ENCODE measurements at places on chromosomes 2 and 18. TPM values are rescaled to one million over a fixed set of nuclear protein-coding genes. Genes with fewer than 3 reads are reported as not detected.

The ZDBF2 gene
- polyA plus RNA-seq: 23.4 TPM

The ERICH2 gene
- 1.3 TPM for polyA plus RNA-seq

The FBXO48 gene
- 0.45 TPM for polyA plus RNA-seq

The DCDC2C gene
- not detected for polyA plus RNA-seq

The LRRTM1 gene
- 0.86 TPM for polyA plus RNA-seq

The FEV gene
- polyA plus RNA-seq: not detected

The IGFBP5 gene
- polyA plus RNA-seq: 1.6 TPM

The SPR gene
- polyA plus RNA-seq: 0.98 TPM

The DSC2 gene
- polyA plus RNA-seq: 14.5 TPM

The SLC19A3 gene
- polyA plus RNA-seq: 2.9 TPM

The RTN4 gene
- 551 TPM for polyA plus RNA-seq

The RGPD5 gene
- 22.1 TPM for polyA plus RNA-seq

The SLC8A1 gene
- polyA plus RNA-seq: 18.7 TPM

The DYNAP gene
- polyA plus RNA-seq: not detected

The KCNE4 gene
- polyA plus RNA-seq: not detected

The PAIP2B gene
- polyA plus RNA-seq: 14.4 TPM

The TGFBRAP1 gene
- polyA plus RNA-seq: 13.9 TPM

The CASP8 gene
- 0.72 TPM for polyA plus RNA-seq

The PPP1CB gene
- polyA plus RNA-seq: 239 TPM

The ARHGAP15 gene
- 0.30 TPM for polyA plus RNA-seq

The MARCHF4 gene
- 13.0 TPM for polyA plus RNA-seq

The HAAO gene
- not detected for polyA plus RNA-seq

The TMEM182 gene
- 3.8 TPM for polyA plus RNA-seq

The DIPK1C gene
- not detected for polyA plus RNA-seq

The TWIST2 gene
- polyA plus RNA-seq: not detected

The ANKRD30B gene
- polyA plus RNA-seq: not detected

The SH2D6 gene
- polyA plus RNA-seq: not detected

The CNDP1 gene
- polyA plus RNA-seq: 2.1 TPM

The CDH20 gene
- 1.7 TPM for polyA plus RNA-seq

The CFC1 gene
- 29.9 TPM for polyA plus RNA-seq

The PAX8 gene
- polyA plus RNA-seq: not detected

The CACNB4 gene
- polyA plus RNA-seq: 29.0 TPM

The GALNT14 gene
- polyA plus RNA-seq: 15.9 TPM

The CYP26B1 gene
- 0.56 TPM for polyA plus RNA-seq

The KCNJ3 gene
- polyA plus RNA-seq: 0.68 TPM

The ZBTB7C gene
- polyA plus RNA-seq: 6.5 TPM

The ATP8B1 gene
- polyA plus RNA-seq: not detected

The SNORC gene
- polyA plus RNA-seq: 0.68 TPM

The LRP1B gene
- polyA plus RNA-seq: 12.7 TPM

The HNRNPLL gene
- polyA plus RNA-seq: 53.4 TPM

The SLC9A4 gene
- 0.06 TPM for polyA plus RNA-seq

Data from neural cell (in vitro differentiated cells).